ENCODE measurements at places on chromosomes 1 and 21. TPM values are rescaled to one million over a fixed set of nuclear protein-coding genes. Genes with fewer than 3 reads are reported as not detected.

Gene CHI3L1
- total RNA-seq, result not detected

Gene TMEM82
- total RNA-seq, result not detected

Gene GSTM4
- 24.8 TPM for total RNA-seq

Gene PLEKHG5
- total RNA-seq, result 2.0 TPM

Gene TARDBP
- 171 TPM for total RNA-seq

Gene C1orf141
- not detected for total RNA-seq

Gene XPR1
- 21.8 TPM for total RNA-seq

Gene IRF6
- 0.15 TPM for total RNA-seq

Gene KRTAP21-2
- not detected for total RNA-seq

Gene CLDN14
- not detected for total RNA-seq

Gene OLFML3
- total RNA-seq, result 0.27 TPM

Gene SELENBP1
- total RNA-seq, result not detected

Gene FAM72D
- 5.1 TPM for total RNA-seq

Gene FALEC
- not detected for total RNA-seq

All from T-helper 1 cell treated with Interleukin-12 subunit alpha and Interleukin-12 subunit beta and Interleukin-4 antibody, amounts not matched to agents 30 ng/mL and 1 ng/mL, for 36 hours (primary cell).